WTC11 (cell line): ENCODE measurements at places on chromosomes 3 and 15.
A peak's percentile ranks its signal among the peaks of the same experiment; 100 is the strongest.

- DNase-seq: no peak
Measured at GRCh38 chr3:171849617-171850319, 6.6 kb downstream of the TMEM212 start.

DNA sequence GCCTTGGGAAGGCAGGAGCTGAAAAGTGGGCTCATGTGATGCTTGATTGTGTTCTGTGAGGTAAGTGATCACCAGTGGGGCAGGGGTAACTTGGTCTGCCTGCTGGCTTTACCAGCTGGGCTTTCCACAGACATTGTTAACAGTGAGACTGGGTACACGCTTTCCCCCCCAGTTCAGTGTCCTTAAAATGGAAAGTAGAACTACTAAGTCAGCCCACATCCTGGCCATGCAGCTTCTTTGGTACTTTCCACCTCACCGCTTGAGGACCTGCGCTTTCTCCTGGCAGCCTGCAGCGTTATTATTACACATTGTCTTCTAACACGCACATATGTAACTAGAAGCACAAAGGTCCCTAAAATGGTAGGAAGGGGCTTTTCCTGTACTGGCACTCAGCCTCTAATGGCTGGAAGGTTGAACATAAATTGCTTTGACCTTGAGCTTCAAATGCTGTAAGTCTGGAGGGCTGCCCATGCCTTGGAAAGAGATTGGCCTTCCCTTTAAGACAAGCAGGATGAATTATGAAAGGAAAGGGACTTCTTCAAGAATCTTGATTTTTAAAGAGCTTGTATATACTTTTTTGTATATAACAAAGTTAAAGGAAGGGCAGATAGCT, 216.1 kb upstream of the ROPN1 start:
- no peak for DNase-seq

DNA sequence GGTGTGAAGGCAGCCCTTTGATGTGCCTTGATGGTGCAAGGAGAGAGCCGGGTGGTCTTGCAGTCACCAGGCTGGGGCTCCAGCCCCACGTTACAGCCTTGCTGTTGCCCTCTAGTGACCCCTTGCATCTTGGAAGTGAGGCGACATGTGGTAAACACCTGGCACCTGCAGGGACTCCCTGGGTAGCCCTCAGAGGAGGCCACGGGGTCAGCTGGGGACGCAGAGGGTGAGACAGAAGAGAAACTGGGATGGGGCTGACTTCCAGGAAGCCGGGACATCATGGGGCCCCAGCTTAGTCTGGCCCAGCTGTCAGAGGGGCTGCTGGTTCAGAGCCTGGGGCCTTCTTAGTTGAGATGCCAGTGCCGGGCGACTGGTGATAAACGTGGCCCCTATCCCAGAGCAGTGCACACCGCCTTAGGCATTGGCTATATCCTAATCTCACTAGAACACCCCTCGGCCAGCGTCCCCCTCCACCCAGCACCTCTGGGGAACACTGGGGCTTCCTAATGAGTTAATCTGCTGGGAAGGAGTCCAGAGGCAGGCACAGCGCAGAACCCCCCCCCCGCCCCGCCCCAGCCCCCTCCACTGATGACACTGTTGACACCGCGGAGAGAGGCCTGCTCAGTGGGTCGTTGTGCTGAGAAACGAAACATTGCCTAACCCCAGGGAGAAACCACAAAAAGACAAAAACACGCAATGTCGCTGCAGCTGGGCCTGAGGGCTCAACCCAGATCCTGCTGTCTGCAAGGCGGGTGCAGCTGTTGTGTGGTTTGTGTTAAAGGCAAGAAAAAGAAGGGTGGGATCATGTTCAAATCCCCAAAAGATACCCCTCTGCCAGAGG, 60.5 kb upstream of the KLF13 start:
- DNase-seq: peak; percentile 14

DNA sequence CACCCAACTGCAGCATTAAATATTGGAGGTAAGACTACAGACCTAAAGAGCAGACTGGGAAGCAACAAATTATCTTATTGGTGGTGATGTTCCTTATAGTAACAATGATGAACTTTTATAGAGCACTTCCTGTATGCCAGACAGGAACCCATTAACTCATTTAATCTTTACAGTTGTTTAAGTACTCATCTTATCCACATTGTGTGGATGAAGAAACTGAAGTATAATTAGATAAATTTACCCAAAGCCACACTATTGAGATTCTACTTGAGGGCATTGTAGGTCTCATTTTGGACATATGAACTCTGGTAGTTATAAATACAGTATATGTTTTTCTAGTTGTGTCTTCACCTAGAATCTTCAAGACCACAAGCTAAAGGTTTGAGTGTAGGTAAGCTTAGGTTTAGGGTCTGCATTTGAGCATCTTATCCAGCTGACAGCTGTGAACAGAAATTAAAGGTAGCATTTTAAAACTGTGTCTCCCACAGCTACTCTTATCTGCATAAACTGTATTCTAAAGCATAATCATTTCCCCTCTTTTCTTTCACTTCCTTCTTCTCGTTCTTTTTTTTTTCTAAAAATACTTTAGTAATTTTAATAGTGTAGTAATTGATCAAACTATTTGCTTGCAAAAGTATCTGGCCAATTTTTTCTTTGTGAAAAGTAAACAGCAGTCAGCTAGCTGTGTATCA, 138.2 kb downstream of the UBE2E2 start:
- no peak for DNase-seq

DNA sequence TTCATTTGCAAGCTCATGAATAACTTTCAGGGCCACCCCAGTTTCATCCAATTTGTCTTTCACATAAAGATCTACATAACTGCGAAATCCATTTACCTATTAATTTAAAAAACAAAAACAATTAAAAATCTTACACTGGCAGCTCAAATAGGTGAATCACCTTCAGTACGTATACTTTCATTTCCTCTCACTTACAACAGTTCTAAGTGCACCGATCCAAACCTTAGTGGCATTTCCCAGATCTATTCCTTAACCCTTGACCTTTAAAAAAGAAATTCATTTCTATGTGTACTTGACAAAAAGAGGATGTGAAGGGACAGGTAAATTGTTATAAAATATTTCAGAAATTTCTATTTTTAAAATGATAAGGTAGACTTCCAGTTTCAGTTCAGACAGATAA, 30.8 kb downstream of the TOP2B start:
- no peak for DNase-seq

GRCh38 chr3:100246999-100247398, 13.8 kb upstream of the TBC1D23 start:
- DNase-seq: no peak
